ENCODE measurements at places on chromosomes 2 and 18.

DNA sequence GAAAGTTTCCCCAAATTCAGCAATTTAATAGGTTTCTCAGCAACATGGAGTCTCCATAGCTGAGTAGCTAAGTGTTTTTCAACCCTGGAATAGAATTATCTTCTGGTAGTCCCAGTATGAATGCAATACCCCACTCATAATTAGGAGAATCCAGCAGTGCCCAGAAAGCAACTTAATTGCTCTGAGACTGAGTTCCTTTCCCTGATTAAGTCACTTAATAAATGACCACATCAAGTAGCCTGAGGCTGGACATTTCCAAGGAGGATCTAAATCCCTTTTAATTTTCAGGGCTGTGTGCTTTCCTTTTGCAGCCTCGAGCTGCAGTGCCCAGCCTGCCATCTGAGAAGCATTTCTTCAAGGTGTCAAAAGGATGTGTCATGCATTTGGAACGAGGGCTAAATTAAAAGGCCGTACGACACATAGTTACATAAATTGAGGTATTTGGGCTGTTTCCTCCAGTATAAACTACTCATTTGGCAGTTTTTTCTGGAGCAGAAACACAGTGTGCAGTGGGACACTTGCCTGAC is 17.7 kb upstream of the SIX2 start:
- no peak for DNase-seq

DNA sequence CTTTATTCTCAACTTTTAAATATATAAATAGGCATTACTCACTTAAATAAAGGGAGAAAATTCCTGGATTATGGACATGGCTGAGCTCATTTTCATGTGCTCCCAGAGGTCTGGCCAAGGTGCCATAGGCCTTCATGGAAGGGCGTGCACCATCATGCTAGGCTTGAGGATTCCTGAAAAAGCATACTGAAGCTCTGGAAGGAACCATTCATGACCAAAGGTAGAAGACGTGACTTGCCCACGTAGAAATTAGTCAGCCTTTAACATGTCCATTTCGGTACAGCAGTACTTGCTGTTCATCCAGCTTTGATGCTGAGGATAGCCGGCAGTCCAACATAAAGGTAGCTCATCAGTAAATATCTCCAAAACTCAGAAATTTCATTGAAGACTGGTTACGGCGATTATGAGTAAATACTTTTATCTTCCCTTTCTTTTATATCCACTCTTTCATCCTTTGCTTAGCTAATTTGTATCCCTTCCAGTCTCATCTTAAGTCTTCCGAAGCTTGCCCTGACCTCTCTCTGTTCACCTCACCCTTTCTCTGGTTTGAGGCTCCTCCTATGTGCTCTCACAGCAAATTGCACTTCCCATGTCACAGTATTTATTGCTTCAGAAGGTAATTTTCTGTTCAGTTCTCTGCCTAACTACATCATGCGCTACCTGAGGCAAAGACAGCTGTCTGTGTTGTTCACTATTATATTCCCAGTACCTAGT is 32.3 kb upstream of the ASNSD1 start:
- DNase-seq, result no peak

- no peak for DNase-seq
Measured at GRCh38 chr18:57353940-57354461, 1.6 kb downstream of the ST8SIA3 start.

DNA sequence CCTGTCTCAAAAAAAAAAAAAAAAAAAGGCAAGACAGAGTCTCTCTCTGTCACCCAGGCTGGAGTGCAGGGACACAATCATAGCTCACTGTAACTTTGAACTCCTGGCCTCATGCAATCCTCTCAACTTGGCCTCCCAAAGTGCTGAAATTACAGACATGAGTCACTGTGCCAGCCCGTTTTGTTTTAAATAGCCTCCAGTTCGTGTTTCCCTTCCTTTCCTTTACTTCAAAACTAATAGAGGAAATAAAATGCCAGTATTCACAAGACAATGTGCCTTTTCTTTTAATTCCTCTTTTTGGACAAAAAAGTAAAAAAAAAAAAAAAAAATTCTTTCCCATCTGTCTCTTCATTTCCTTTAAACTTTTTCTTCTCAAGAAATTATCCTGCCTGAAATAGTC is 54.5 kb upstream of the ACMSD start:
- no peak for DNase-seq

GRCh38 chr18:3649633-3650426 is 199.9 kb downstream of the TGIF1 start:
- DNase-seq, result no peak

DNA sequence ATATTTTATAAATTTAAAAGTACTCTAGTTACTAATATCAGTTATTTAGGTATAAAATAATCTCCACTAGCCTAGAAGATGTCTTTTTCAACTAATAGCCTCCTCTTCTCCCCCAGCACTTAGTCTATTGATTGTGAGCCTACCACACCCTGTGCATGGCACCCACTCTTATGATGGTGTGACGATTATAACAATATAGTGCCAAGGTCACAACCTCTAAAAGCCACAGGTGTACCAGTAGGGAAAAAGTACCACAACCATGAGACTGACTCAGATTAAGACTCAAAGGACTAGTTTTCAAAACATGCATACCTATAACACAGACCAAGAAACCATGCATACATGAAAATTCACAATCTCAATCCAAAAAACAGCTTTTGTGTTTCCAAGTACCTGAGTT is 27.6 kb downstream of the THADA start:
- DNase-seq, result no peak

DNA sequence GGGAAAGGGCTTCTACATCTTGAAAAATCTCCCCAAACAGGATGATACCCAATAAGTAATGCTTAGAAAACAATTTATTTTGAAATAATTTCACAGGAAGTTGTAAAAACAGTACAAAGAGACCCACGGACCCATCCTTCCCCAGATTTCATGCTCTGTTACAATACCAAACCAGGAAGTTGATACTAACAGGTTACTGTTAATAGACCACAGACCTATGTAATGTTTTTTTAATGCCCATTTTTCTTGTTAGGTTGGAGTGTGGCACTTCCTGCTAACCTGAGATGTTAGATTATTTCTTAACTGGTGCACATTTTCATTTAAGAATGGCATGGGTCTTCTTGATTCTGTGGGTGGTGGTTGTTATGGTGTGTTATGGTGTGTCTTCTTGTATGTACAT is 21.4 kb upstream of the MGAT5 start:
- no peak for DNase-seq

DNA sequence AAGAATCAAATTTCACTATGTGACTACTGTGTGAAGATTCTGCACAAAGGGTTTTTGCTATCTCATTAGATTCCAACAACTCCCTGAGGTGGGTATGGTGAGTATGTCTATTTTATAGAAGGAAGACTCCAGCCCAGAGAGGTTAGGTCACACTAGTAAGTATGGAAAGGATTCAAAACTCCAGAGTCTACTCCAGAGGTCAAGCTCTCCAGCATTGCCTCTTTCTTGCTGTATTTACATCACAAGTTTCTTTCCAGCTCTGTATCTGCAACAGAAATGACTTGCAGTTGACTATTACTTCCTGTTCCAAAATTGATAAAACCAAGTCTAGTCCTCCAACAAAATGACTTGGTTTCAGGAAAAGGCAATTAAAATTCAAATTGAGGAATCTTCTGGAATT is 2.1 kb downstream of the COL4A4 start:
- DNase-seq, result no peak

DNA sequence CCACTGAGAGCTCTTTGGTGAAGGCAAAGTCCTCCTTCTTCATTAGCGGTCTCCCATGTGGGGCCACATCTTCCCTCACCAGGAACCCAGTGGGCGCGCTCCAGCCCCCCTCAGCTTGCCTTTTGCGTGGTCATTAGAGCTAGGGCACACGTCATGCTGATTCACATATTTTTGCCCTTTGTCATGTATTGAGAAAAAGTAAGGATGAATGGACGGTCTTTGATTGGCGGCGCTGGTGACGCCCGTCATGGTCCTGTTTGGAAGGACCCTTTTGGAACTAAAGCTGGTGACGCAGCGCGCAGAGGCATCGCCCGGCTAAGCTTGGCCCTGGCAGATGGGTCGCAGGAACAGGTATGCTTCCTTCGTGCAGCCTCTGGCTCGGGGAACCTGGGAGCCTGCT is 3.1 kb downstream of the SLC14A1 start:
- no peak for DNase-seq

- DNase-seq, result no peak
Measured at GRCh38 chr2:11876436-11876835, 130.0 kb downstream of the LPIN1 start.

DNA sequence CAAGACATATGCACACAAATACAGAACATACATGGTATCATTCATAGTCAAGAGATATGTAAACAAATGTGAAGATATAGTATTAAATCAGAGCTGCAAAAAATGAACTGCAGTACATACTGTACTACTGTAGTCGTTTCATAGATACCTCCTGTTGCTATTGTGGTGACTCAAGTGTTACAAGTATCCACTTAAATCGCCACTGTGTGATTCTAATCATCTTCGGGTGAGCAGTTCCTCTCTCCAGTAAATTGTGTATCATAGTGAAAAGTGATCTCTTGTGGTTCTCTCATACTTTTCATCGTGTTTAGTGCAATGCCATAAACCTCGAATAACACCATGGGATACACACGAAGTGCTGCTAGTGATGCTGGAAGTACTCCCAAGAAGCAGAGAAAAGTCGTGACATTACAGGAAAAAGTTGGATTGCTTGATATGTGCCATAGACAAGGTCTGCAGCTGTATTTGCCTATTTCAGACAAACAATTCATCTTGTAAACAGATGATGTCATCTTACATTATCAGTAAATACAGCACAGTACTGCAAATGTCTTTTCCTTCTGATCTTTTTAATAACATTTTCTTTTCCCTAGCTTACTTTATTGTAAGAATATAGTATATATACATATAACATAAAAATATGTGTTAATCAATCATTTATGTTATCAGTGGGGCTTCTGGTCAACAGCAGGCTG is 222.2 kb downstream of the BCL11A start:
- DNase-seq, result no peak

DNA sequence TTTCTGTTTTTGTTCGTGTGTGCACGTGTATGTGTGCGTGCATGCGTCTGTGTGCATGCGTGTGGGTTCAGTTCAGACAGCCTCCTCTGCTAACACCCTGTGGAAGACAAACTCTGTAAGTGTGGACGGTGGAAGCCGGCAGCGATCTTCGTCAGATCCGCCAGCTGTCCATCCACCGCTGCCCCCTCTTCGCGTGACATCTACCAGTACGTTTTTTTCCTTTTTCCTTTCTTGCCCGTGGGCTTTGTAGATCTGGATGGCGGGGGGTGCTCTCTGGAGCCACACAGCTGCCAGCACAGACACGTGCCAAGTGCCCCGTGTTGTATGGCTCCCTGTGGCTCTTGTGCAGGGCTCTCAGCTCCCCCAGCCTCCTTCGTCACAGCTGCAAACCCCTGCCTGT is 32.3 kb downstream of the ITGB1BP1 start:
- DNase-seq, result no peak

GRCh38 chr2:61135510-61135909 is 26.5 kb upstream of the C2orf74 start:
- DNase-seq, result no peak

- DNase-seq, result no peak
Measured at GRCh38 chr2:10229462-10230099, 73.1 kb upstream of the HPCAL1 start.

- DNase-seq, result no peak
Measured at GRCh38 chr2:69143748-69144360, 130.9 kb downstream of the ANTXR1 start.

DNA sequence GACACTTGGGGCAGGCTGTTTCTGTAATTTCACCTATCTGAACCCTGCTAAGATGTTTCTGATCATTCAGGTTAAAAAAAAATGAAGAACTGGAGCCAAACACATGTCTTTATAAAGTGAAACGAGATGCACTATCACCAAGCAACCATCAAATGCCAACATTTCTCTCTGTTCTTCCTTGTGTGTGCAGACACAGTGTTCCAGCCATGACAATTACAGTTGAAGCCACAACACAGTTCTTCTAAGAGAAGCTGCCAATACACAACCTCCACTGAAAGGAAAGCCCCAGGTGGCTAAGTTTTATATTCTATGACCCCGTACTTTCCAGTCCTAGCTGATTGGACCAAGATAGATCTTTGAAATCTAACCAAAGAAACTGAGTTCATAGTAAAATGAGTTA is 181.8 kb downstream of the RAD51AP2 start:
- no peak for DNase-seq

DNA sequence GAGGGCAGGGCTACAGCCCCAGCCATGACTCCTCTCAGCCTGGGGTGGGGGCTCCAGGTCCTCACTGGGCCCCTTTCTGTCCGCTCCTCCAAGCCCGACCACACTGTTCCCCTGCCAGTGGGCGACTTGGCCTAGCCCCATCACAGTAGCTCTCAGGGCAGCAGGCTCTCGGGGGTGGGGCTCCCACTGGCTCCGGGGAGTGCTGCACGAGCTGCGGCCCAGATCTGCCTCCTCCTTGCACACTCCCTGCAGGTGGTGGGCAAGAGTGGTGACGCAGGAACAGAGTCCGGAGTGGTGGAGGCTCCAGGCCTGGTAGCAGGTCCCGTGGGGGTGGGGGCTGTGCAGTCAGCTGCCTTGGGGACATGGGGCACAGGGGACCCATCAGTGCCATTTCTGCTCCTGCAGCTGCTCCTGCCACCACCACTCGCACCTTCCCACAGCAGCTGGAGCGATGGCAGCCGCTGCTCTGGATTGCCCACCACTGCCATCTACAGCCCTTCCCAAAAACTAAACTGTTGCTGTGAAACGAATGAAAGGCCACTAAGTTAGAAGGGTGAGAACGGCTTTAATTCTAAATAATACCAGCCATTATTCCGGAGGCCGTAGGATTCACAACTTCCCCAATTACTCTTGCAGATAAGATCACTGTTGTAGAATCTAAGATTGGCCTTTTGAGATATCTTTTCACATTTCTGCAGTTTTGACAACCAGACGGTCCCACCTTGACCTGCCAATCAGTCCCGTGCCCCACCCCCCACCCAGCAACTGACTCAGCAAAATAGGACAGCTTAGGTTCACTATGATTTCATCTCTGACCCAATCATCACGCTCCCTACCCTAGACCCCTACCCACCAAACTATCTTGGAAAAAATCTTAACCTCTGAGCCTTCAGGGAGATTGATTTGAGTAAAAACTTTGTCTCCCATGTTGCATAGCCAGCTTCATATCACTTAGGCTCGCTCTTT is 530.2 kb downstream of the DCC start:
- no peak for DNase-seq

- no peak for DNase-seq
Measured at GRCh38 chr18:59907172-59907571, 7.4 kb downstream of the PMAIP1 start.

DNA sequence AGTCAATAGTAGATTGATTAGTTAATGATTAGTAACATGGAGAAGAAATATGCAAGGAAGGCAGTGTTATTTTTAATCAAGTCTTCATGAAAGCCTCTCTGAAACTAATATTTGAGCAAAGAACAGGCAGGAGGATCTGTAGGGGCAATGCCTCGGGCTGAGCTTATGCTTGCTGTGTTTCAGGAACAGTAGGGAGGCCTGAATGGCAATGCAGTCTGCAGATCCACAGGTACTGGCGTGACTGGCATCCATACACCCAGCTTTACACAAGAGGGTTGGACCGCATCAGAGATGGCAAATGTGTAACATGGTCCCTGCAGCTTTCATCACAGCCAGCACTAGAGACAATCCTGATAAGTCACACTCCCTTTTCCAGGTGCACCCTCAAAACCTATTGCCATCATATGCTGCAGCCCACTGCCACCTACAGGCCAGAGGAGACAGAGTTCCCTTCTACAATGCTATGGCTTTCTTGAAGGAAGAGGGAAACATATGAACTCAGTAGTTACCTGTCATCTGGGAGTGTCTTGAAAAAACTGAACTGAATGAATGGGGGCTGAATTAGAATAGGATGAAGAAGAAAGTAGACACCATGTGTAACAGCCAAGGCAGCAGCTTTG is 582.4 kb upstream of the RAB6C start:
- DNase-seq, result no peak
